ENCODE measurements at places on chromosomes 16 and 17.

GRCh38 chr16:84986102-84986501 lies 25.2 kb downstream of the ZDHHC7 start:
- DNase-seq = no peak

DNA sequence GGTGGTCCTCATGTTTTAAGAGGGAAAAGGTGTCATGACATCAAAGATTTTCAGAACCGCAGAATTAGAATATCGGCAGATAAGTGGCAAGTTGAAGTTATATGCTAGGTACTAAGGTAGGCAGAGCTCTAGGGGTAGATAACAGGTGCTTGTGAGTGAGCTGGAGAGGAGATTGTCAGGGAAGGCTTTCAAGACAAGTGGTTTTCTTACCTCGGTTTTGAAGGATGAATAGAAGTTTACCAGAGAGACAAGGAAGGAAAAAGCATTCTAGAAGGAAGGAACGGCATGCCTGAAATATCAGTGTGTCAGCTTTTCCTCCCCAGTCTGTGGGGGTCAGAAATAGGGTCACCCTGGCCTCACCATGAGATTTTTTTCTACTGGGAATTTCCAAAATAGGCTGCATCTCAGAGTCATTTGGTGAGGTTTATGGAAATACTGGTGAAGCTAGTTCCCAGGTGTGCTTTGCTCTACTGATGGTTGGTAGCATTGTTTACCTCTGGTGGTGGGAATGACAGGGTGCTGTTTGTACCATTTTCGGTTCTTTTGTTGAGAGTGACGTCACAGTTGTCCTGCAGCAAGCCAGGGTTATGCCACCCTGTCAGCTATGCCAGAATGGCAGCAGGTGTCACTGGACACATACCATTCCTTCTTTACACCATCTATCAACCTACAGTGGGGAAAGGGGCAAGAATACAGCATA lies 112.5 kb downstream of the MSI2 start:
- no peak for DNase-seq

DNA sequence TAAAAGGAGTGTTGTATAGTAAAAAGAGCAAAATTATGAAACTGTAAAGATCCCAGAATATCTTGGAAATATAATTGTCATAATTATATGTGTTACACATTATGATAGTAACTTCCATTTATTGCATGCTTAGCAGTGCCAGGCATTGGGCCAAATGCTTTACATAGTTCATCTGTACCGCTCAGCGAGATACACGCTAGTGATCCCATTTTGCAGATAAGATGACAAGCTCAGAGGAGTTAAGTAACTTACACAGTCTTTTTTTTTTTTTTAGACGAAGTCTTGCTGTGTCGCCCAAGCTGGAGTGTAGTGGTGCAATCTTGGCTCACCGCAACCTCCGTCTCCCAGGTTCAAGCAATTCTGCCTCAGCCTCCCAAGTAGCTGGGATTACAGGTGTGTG lies 6.8 kb upstream of the EZH1 start:
- DNase-seq = no peak

DNA sequence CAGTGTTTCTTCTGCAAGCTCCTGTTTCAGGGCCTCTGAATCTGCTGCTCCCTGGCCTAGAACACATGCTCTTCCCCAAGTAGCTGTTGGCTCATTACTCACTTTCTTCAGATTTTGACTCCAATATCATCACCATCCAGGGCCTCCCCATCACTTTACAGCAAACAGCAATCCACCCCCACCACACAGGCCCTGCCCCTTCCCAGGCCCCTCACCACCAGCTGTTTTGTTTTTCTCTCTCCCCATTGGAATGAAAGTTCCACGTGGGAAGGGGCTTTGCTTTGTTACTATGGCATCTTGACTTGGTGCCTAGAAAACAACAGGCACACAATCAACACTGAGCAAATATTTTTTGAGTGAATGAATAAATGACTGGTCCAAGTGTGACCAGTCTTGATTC lies 4.0 kb downstream of the TMEM170A start:
- DNase-seq = peak; percentile 87

GRCh38 chr17:8162233-8162996 lies at the start of gene VAMP2:
VAMP2 (minus strand) TSS chr17:8162948; CDS start chr17:8162879, 69 bp downstream.
- peak; percentile 87 for DNase-seq

DNA sequence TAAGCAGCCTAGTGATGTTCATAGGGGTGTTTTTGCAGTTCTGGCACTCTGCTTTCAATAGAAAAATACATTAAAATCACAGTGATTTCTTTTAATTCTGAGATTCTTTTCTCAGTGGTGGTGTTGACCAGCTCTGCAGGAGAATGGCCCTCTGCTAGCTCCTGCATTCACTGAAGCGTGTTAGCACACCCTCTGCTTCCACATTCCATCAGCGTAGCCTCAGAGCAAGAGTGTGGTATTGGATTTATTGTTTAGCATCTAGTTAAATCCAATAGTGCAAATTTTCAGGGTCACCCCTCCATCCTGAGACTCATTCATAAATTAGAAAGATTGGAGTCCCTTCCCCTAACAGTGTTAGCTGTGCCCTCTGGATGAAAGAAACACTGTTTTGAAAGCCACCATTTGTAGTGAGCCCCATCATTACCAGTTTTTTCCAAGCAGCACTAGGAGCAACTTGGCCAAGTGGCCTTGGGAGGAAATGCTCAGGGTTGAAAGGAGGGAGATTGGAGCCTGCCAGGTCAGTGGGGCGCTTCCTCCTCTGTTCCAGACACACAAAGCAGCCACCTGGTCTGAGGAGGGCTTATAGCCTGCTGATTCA lies 45.7 kb downstream of the B9D1 start:
- no peak for DNase-seq

DNA sequence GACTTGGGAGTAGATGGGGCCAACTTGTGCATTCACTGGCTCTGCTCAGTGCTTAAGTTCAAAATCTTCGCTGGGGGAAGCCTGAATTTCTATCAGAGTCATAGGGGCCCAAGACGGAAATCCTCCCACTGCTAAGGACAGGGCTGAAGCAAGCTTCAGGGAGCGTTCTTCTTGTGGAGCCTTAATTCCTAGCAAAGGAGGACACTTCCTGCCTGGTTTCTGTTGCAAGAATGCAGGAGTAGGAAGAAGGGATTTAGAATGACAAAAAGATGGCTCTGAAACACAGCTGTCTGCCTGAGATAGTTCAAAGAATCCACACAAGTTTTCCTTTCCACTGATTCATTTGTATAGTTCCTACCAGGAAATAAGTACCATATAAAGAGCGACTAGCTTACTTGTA lies 26.4 kb downstream of the PSME3IP1 start:
- no peak for DNase-seq
